Hepatocyte (in vitro differentiated cells): ENCODE measurements at places on chromosomes 12 and 14. TPM values are rescaled to one million over a fixed set of nuclear protein-coding genes. Genes with fewer than 3 reads are reported as not detected.

DNA sequence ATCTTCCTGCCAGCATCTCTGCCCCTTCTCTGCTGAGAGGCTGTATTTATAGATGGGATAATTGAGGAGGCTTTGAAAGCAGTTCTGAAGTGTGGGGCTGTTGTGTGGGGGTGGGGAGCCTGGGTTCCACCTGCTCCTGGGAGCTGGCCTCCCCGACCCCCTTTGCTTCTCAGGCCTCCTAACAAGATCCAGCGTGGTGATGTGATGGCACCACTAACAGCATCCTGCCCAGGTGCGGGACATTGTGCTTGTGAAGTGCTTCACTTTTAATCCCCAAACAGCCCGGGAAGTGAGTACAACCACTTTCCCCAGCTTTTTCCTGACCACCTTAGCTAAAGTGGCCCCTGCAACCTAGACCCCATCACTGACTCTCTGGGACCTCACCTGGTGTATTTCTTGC, 95.1 kb upstream of the NRXN3 start:
- DNase-seq: no peak
- no peak overlapping the region for H3K4me3 ChIP-seq
- H3K36me3 ChIP-seq: no peaks in the 10 kb centered on the region

- H3K36me3 ChIP-seq: no peaks in the 10 kb centered on the region
- peak; percentile 85 for DNase-seq
- H3K4me3 ChIP-seq: no peak overlapping the region
- no peak overlapping the region for H3K27ac ChIP-seq
- H3K4me1 ChIP-seq: no peaks in the 10 kb centered on the region
- no peaks in the 10 kb centered on the region for H3K27me3 ChIP-seq
Observed at GRCh38 chr14:49497725-49498348, 88.3 kb downstream of the RPS29 start.

- no peaks in the 10 kb centered on the region for H3K27me3 ChIP-seq
- no peak overlapping the region for H3K4me3 ChIP-seq
- no peaks in the 10 kb centered on the region for H3K36me3 ChIP-seq
- no peak for DNase-seq
- no peak overlapping the region for H3K27ac ChIP-seq
Observed at GRCh38 chr12:106685381-106685780, 89.1 kb upstream of the RIC8B start.

- no peak for DNase-seq
- no peak overlapping the region for H3K4me3 ChIP-seq
- no peaks in the 10 kb centered on the region for H3K27me3 ChIP-seq
Observed at GRCh38 chr12:86948851-86949250, 692.7 kb upstream of the MGAT4C start.

DNA sequence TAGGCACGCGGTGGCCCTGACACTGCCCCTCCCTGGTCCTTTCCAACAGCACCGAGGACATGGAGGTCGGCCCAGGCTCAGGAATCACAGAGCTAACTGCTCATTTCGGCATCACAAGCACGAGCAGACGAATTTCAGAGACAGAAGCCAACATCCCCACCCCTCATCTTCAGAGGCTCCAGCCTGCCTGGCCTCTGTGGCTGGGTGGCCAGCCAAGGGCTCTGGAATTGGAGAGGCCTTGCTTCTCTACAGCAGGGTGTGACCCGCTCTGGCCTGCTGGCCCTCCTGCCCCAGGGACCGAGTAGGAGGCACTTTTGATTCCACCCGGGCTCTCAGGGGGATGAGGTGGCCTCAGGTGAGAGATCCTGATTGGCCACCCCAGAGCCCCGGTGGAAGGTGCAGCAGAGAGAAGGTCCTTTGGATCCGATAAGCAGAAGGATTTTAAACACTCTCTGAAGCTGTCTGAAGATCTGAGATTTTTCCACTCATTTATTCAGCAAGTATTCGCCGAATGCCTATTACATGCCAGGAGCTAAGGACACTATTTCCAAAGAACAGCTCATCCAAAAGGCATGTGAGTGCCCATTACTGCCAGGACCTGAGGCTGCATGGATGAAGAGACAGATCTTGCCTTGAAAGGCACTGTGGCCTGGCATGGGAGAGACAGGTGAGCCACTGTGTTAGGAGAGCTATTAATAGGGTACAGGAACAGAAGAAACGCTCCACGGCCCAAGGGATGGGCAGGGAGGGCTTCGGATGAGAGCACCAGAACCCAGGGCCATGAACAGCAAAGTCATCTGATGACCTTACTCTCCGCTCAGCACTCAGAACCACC, 10.2 kb downstream of the BAG5 start:
- H3K27me3 ChIP-seq: no peaks in the 10 kb centered on the region
- no peak for DNase-seq
- no peak overlapping the region for H3K27ac ChIP-seq
- H3K36me3 ChIP-seq: no peaks in the 10 kb centered on the region
- H3K4me3 ChIP-seq: no peak overlapping the region
- H3K4me1 ChIP-seq: no peaks in the 10 kb centered on the region

KCNC2 gene
- 0.07 TPM in 1 of 2 replicates, not detected in the other for total RNA-seq

GRCh38 chr14:34222122-34222521, 239.9 kb downstream of the SPTSSA start:
- no peak overlapping the region for H3K27ac ChIP-seq
- no peak overlapping the region for H3K4me3 ChIP-seq
- H3K4me1 ChIP-seq: no peaks in the 10 kb centered on the region
- no peaks in the 10 kb centered on the region for H3K27me3 ChIP-seq

- H3K4me3 ChIP-seq: no peak overlapping the region
- peaks cover 15% of the 10 kb centered on the region for H3K27me3 ChIP-seq
- no peak overlapping the region for H3K27ac ChIP-seq
- H3K36me3 ChIP-seq: no peaks in the 10 kb centered on the region
Observed at GRCh38 chr12:125203145-125203765, 138.0 kb downstream of the AACS start.

NTF3 gene
- 5.0 and 6.9 TPM in 2 replicates for total RNA-seq

HOXC12 gene
- not detected in 2 replicates for total RNA-seq

DNA sequence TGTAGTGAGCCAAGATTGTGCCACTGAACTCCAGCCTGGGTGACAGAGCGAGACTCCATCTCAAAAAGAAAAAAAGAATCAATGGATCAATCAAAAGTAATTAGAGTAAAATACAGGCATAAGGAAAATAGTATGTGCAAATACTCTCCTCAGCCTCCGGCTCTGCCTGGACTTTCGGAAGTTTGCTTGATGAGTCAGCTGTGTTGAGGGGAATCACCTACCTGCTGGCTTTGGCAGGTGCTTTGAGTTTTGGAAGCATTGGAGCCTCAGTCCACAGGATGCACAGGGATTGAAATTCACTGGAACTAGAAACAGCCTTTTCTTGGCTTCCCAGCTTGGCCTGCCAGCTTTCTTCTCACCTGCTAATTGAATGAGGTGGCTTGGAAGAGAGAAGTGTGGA, 268.2 kb downstream of the PCNX1 start:
- DNase-seq: peak; percentile 53
- H3K36me3 ChIP-seq: no peaks in the 10 kb centered on the region
- no peaks in the 10 kb centered on the region for H3K4me1 ChIP-seq

DNA sequence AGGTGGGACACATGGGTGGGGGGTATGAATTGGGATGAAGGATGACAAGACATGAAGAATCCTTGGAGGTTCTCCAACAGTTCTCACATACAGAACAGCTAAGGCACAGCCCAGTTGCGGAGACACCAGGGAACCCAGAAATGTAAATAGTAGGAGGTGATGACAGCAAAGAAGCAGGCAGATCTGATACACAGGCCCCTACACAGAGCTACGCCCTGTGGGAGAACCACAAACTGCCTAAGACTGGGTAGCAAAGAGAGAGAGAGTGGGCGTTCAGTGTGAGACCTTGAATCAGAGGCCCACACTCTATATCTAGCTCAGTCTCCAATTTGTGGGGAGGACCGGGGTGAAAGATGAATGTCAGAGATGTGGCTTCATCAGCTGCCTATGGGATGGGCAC, 9.5 kb upstream of the NUMB start:
- H3K27ac ChIP-seq: peak overlapping the region; percentile 44
- H3K36me3 ChIP-seq: no peaks in the 10 kb centered on the region
- no peaks in the 10 kb centered on the region for H3K27me3 ChIP-seq
- DNase-seq: no peak

GLIPR1L1 gene
- total RNA-seq: not detected in 2 replicates

DNA sequence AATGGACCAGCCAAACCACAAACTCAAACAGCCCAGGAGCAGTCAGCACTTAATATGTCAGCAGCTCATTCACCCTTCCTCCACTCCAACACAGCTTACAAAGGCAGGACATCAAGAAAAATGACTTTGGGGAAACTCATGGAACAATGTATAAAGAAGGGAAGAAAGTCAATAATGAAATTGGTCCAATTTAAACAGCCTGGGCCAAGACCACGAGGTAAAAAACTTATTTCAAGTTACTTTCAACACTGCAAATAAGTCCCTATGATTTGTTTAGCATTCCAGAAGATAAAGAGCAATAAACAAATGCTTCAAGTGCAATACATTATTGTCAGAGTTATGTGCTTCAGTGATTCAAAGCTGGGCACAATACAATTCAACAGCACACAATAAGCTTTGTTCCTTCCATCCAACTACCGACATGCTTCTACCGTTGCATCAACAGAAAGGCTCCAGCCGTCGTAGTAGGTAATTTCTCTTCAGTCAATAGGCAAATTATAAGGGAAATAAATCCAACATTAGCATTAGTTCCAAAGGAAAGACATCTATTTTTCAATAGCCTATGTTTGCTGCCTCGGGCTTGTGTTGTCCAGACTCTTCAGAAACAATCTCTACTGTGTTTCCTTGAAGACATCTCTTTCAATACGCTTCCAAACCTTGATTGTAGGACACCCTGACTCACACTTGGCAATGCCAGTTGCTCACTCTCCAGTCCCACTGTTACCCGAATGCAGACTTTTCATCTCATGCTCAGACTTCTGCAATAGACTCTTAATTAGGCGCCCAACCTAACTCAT, 225.7 kb downstream of the NUAK1 start:
- no peaks in the 10 kb centered on the region for H3K4me1 ChIP-seq
- H3K27me3 ChIP-seq: no peaks in the 10 kb centered on the region
- no peak overlapping the region for H3K27ac ChIP-seq
- H3K36me3 ChIP-seq: no peaks in the 10 kb centered on the region

KERA gene
- total RNA-seq: 0.10 TPM in 1 of 2 replicates, not detected in the other

GRCh38 chr12:115223322-115223721, 539.3 kb upstream of the TBX3 start:
- no peak overlapping the region for H3K4me3 ChIP-seq
- peaks cover 14% of the 10 kb centered on the region for H3K4me1 ChIP-seq
- peak; percentile 36 for DNase-seq
- H3K27me3 ChIP-seq: no peaks in the 10 kb centered on the region
- H3K36me3 ChIP-seq: no peaks in the 10 kb centered on the region

DNA sequence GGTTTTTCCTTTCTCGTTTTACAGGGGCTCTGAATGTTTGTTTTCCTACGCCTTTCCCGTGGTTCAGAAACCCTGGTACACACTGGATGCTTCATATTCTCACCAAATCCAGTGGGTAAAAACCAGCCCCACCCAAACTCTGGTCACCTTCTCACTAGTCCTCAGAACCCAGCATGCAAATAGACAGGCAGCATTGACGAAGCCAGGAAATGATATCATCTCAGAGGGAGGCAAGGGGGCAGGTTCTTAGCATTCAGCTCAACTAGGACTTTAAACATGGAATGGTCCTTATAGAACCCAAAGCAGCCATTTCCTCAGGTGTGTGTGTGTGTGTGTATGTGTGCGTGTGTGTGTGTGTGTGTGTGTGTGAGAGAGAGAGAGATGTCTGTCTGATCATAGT, 142.0 kb downstream of the KCNK10 start:
- no peak overlapping the region for H3K27ac ChIP-seq
- DNase-seq: no peak
- H3K4me3 ChIP-seq: no peak overlapping the region
- H3K4me1 ChIP-seq: no peaks in the 10 kb centered on the region
- H3K27me3 ChIP-seq: no peaks in the 10 kb centered on the region

DNA sequence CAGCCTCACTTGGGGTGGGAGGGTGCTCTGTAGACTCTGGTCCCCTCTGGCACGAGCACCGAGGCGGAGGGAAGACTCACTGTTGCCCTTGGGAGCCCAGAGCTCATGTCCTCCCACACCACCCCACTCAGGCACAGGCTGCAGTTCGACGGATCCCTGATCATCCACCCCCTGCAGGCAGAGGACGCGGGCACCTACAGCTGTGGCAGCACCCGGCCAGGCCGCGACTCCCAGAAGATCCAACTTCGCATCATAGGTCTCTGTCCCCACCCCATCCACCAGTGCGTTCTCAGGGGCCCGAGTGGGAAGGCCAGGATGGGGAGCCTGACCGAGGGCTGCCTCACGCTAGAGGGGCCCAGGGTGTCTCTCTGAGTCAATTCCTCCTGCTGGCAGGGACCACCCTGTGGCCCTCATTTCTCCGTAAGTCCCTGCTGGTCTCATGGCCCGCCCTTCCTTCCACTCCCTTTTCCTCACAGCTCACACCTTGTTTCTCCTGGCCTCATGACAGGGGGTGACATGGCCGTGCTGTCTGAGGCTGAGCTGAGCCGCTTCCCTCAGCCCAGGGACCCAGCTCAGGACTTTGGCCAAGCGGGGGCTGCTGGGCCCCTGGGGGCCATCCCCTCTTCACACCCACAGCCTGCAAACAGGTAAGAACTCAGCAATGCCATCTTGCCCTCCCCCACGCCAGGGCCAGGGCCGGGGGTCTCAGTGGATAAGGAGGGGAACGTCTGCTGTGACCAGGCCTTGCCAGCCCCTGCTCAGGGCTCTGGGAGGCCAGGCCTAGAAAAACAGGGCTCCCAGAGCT, 27.0 kb downstream of the PAPLN start:
- H3K4me3 ChIP-seq: no peak overlapping the region
- no peaks in the 10 kb centered on the region for H3K4me1 ChIP-seq
- no peak overlapping the region for H3K27ac ChIP-seq
- no peaks in the 10 kb centered on the region for H3K27me3 ChIP-seq

GRCh38 chr12:128933039-128933438, 79.8 kb downstream of the GLT1D1 start:
- H3K27ac ChIP-seq: no peak overlapping the region
- no peaks in the 10 kb centered on the region for H3K27me3 ChIP-seq
- no peak for DNase-seq
- H3K4me3 ChIP-seq: no peak overlapping the region
- H3K36me3 ChIP-seq: no peaks in the 10 kb centered on the region

DNA sequence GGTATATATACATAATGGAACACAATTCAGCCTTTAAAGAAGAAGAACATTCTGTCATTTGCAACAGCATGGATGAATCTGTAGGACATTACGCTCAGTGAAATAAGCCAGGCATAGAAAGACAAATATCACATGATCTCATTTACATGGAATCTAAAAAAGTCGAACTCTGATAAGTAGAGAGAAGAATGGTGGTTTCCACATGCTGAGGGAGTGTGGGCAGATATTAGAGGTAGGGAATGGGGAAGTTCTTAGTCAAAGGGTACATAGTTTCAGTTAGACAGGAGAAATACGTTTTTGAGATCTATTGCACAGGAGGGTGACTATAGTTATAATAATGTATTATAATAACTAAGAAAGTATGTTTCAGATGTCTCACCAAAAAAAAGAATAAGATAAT, 71.4 kb downstream of the ADAMTS20 start:
- no peaks in the 10 kb centered on the region for H3K36me3 ChIP-seq
- no peak overlapping the region for H3K4me3 ChIP-seq
- H3K27ac ChIP-seq: no peak overlapping the region
- H3K27me3 ChIP-seq: no peaks in the 10 kb centered on the region
- no peaks in the 10 kb centered on the region for H3K4me1 ChIP-seq
